SW 1271 (cell line): ENCODE measurements at places on chromosomes 3 and 15.

- DNase-seq = no peak
Measured at GRCh38 chr3:153756816-153757215, 364.4 kb upstream of the ARHGEF26 start.

DNA sequence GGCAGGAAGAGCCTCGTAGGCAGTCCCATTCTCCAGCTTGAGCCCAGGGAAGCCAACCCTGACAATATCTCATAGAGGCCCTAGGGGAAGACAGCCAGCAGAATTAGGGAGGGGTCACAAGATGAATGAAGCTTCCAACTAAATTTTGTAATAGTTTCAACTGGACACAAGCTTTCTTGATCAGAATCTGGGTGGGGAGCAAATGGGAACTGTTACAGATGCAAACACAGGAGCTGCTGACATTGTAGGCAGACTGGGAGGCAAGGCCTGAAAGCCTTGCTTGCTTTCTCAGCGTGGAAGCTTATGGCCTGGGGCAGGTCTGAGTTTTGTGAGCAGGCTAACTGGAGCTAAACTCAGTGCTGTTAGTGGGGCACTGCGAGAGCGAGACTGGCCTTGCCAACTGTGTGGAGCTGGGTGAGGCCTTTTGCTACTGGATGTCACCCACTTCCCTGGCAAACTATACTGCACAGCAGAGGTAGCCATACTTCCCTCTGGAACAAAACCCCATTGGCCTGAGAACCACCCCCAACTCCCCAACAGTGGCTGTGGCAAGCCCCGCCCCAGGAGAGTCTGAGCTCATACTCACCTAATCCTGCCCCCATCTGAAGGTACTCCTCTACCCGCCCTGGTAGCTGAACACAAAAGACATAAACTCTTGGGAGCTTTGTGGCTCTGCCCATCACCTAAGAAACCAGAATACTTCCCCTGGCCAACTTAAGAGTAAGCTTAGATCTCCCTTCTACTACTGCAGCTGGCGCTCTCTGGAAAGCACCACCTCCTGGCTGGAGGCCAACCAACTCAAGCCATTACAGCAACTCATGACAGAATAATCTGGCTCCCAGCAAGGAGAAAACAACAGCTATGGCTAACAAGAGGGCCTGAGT is 42.9 kb downstream of the CFAP20DC start:
- DNase-seq = no peak

- DNase-seq = no peak
Measured at GRCh38 chr15:93087825-93088199, 1.2 kb downstream of the RGMA start.

DNA sequence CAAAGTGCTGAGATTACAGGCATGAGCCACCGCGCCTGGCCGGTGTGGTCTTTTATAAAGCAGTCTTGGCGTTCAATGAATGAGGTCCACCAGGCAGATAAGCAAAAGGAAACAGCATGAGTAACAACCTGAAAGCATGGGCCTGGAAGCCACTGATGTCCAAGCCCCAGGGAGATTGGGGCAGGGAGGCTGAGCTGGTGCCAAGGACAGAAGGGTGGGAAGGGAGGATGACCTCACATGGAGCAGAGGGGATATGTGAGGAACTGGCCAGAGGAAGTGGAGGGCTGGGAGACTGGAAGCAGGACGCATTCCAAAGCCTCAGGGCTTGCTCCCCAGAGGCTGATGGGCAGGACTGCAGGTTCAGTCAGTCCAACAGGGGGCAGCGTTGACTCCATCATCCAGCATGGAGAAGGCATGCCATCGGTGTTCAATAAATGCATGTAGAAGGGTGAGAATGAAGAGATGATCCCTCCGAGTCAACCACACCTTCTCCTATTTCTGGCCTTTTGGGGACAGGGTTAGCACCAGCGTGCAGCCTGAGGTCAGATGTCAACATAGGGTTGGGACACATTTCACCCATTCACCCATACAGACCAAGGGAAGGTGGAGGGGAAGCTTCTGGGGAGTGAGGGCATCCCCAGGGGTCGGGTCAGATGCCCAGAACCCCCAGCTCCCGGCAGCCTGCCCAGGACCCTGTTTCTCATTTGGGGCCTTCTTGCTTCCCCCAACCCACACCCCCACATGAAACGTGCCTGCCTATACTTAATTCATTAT is 14.8 kb downstream of the MYL3 start:
- no peak for DNase-seq

- DNase-seq = no peak
Measured at GRCh38 chr3:14769544-14770325, 49.0 kb upstream of the FGD5 start.

DNA sequence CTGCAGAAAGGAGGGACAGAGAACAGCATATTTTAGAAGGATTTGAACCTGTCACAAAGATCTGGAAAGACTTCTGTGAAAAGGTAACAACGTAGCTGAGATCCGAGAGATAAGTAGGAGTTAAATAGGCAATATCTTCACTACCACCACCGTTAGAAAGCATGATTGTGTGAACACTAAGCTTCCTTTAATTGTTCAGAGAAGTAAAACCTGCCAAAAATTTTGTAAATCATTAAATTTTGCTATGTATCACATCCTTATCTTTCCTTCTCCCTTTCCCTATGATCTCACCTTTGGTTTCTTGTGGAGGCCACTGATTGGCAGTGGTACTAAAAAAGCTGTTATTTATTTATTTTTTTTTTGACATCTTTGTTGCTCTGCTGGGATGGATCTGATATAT is 346.9 kb downstream of the NLGN1 start:
- DNase-seq = no peak

GRCh38 chr3:159817126-159817525 is 171.5 kb upstream of the IL12A start:
- DNase-seq = no peak

- no peak for DNase-seq
Measured at GRCh38 chr3:171995486-171995885, 43.9 kb upstream of the FNDC3B start.

DNA sequence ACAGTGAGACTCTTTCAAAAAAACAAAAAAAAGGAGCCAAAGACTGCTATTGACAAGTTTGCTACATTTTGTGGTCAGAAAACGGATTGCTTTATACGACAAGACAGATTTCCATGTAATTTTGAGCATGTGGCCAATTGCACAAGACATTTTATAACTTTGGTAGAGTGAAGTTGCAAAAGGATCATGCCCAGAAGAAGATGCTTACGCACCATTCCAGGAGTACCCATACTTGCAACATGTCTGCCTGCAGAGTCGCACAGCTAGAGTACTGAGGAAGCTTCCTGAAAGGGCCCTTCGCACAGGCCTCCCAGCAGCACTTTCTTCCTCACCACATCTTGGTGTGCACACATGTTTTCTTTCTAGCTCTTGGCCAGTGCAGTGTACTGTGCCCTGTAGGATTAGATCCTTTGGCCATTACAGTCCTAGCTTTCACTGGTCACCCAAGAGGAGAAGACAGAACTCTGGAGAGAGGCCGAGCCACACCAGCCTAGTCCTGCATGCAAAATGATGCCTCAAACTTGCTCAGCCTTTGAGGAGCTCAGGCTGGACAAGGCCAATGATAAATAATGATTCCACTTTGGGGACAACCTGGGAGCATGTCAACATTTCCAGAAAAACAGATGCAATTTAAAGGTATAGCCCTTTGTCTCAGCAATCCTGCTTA is 11.7 kb downstream of the CHDH start:
- no peak for DNase-seq

DNA sequence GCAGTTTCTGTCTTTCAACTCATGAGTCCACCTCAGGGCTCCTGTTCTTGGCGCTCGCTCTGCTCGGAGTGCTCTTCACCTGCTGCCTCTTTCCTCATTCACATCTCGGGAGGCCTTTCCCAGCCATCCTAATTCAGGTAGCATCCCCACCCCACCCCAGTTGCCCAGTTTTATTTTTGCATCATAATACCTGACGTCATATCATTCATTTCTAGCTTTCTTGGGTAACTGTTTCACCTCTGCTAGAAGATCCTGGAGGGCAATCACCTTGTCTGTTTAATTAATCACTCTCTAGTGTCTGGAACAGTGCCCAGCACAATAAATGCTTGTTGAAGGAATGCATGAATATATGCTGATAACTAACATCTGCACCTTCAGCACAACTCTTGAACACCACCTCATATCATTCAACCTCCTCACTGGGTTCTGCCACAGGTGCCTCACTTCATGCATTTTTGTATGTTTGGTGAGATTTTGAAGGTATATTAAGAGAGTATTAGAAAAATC is 7.6 kb downstream of the NUSAP1 start:
- no peak for DNase-seq

GRCh38 chr3:90025019-90025418 is 917.6 kb downstream of the EPHA3 start:
- DNase-seq = no peak

DNA sequence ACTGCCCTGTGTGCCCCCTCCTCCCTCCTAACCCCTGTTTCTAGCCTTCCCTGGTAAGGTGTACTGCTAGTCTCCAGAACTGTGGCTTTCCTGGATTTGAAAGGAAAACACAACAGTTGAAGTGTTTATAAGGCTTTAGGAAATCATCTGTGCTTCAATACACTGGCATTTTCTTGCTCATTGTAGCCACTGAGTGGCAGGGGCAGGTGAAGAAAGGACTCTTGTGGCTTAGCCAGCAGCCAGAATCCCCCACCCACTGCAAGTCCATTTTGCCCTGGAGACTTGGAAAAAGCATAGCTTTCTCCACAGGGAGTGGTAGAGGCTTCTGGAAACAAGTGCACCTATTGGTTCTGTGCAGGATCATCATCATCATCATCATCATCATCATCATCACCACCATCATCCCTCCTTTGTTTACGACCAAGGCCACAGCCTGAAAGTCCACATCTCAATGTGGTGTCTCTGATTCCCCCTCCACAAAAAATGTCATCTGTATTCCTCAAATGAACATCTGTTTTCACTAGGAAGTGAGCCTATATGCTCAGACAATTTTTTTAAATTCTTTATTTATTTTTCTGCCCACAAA is 33.4 kb downstream of the AQP9 start:
- no peak for DNase-seq

GRCh38 chr15:69424748-69425413 is 10.7 kb downstream of the KIF23 start:
- no peak for DNase-seq

GRCh38 chr3:182375916-182376315 is 417.4 kb upstream of the ATP11B start:
- no peak for DNase-seq

DNA sequence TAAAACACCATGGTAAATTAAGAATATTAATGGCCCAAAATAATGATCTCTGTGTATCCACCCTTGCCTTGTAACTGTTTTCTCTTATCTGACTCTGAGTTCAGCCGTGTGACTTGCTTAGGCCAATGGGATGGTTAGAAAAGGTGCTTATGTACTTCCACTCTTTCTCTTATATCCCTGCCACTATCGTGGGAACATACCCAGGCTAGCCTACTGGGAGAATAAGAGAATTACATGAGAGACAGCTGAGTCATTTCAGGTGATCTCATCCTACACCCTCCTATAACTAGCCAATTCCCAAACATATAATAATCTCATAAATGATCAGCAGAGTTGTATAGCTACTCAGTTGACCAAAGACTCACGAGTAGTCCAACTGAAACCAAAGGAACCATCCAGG is 98.3 kb upstream of the ABI3BP start:
- no peak for DNase-seq

DNA sequence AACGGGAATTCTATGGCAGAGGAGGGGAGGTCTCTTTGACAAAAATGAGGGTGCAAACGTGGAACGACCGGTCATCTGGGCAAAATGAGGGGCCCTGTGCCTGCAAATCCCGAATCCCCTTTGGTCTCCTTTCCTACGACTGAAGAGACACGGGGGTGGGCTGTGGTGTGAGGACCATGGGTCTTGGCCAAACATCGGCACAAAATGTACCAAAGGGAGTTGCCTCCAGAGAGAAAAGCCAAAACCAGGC is 498 bp downstream of the ZNF280D start:
- DNase-seq = peak; percentile 63

DNA sequence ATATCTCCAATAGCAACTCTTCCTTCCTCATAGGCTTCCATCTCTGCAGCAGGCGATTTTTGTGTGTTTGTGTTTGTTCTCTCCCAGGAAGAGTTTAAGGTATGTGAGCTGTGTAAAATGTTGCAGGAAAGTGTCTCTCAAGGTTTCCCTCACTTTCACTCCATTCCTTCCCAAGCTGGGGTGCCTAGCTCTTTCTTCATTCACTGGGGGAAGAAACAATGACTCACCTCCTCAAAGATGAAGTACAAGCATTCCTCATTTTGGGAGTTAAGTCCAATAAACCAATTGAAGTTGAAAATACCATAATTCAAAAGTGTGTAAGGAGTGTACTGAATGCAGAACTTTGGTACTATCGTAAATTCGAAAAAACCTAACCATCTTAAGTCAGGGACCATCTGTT is 422.7 kb upstream of the CFAP20DC start:
- no peak for DNase-seq

DNA sequence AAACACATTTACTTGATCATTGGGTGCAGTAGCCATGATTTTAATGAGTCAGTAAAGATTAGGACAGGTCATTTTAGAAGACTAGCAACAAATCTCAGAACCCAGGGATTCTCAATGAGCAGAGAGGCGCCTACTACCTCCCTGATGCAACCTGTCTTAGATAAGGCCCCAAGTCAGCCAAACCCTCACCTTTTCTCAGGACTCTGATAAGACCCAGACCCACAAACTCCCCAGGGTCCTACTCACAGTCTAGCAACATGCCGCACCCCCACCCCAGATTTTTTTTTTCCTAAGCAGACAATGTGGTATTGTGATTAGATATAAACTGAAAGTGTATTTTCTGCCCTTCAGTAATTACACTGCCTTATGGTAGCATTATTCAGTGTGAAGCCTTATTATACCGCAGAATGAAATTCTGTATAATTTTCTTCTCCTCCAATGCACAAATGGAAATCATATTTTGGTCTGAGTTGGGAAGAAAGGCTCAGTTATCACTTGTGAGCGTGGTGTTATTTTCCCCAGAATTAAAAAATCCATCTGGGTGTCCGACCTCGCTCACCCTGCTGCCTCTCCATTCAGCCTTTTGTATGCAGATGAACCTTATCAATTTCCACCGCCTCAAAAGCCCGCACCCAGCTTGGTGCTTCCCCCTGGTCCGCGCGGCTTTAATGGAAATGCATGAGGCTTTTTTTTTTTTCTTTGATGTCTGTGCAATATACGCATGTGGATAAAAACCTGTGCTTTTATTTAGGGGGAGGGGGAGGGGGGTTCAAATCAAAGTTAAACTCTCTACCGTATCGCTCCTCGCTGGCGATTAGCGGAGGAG is 122.0 kb upstream of the SOX14 start:
- DNase-seq = no peak

DNA sequence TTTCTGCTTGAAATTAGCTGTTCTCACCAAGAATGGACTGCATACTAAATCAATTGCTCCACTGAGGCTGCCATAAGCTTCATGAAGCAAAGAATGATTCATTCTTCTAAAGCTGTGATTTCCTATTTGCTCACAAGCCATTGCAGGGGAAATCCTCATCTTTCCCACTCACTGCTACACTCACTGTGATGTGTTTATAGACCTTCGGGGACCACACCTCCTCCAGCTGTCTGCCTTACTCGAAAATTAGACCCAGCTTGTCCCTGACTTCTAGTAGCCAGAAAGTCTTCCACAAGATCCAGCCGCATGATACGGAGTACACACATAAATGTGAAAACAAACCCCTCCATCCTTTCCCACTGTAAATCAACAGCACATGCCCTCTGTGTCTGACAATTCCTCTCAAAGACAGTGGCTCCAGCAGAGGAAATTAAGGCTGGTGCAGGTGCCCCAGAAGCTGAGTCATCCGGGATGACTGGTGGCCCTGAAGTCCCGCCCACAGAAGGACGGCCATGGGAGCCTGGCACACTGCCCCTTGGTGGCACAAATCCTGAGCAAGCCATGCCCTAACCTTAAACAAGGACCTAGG is 172.0 kb downstream of the STT3B start:
- DNase-seq = no peak

GRCh38 chr3:102492300-102492699 is 57.5 kb downstream of the ZPLD1 start:
- no peak for DNase-seq

- DNase-seq = no peak
Measured at GRCh38 chr15:84833447-84834228, 16.5 kb downstream of the ALPK3 start.
